Hematopoietic multipotent progenitor cell treated with erythropoietin and hydrocortisone succinate and interleukin-3 and kit ligand, for 4 days (in vitro differentiated cells): ENCODE measurements at places on chromosomes 7 and 10.

- no peak for DNase-seq
These were observed 9.9 kb downstream of the TMEM72 start for GRCh38 chr10:44921061-44921460.

DNA sequence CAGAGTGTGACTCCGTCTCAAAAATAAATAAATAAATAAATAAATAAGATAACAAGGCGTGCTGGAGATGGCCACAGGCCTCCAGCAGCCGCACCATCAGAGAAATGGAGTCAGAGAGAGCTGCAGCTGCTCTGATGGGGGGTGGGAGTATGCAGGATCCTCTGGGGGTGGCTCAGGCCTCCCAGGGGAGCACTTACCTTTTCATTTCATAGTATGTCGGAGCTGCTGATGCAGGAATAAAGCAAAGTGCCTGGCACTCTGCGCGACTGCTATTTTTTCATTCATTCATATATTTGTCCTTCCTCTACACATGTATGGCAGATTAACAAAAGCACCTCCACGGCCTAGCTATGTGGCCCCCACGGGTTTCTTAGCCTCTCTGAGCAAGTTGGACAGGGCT, 175.9 kb downstream of the CUX1 start:
- DNase-seq = no peak

DNA sequence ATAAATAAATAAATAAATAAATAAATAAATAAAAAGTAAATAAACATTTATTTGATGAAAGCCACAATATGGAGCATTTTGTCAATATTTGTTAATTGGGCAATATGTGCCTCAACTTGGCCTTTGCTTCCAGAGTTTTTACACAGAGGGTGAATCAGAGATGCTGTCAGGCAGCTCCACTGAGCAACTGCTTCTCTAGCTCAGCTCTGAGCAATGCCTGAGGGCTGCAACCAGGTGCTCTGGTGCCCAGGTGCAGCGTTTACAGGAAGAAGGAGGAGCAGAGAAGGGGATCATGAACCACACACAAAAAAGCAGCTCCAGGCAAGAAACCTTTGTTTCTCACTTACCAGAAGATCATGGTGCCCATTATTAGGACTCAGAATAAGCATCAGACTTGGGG, 876.2 kb upstream of the AUTS2 start:
- DNase-seq = no peak

GRCh38 chr7:140697447-140698143, 1.1 kb downstream of the NDUFB2 start:
- no peak for DNase-seq

DNA sequence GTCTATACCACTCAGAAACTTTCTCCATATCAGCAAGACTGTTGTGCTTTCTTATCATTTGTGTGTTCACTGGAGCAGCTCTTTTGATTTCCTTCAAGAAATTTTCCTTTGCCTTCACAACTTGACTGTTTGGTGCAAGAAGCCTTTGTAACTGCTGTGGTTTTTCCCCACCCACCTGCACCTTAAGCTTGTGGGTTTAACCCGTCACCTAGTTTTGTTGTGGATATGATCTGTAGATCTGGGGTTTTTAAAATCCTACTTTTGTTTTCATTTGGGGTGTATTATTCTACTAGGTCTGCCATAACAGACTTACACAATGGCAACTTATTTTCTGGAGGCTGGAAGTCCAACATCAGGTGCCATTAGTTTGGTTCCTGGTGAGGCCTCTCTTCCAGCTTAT, 30.5 kb upstream of the CHST3 start:
- DNase-seq = no peak

DNA sequence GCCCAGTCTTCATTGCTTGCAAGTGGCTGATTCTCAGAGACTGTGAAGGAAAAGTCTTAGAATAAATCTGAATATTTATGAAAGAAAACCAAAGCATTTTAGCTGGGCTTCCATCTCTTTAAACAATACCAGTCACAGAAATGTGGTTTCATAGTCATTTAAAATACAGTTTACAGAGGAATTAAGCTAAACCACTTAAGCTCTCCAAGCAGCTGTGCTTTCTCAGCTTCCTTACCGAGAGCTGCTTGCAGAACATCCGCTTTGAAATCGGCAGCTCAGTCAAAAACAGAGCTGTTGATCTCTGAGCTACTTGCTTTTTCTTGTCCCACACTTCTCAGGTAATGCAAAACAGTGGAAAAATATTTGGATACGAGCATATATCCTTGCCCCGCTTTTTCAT, 134.5 kb downstream of the DYNC1I1 start:
- no peak for DNase-seq
